ENCODE measurements at places on chromosomes 1 and 21.

GRCh38 chr1:17244821-17245740 is 3.8 kb upstream of the PADI3 start:
- no peak for DNase-seq

DNA sequence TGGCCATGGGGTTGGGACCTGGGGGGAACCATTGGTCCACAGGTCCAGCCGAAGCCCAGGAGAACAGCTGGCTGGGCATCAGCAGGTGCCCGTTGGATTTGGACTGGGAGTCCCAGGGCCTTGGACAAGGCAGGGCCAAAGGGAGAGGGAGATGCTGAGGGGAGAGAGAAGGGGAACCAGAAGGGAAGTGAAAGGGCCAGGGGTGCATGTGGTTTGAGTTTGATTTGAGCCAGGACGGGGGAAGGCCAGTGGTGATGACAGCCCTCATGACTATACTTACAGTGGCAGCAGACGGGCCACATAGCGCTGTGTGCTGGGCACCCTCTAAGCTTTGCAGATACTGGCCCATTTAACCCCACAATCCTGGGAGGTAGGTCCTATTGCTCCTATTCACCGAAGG is 18.8 kb downstream of the AGRN start:
- no peak for DNase-seq

- DNase-seq = no peak
These were observed 673 bp upstream of the DHCR24 start for GRCh38 chr1:54887665-54888071.

DNA sequence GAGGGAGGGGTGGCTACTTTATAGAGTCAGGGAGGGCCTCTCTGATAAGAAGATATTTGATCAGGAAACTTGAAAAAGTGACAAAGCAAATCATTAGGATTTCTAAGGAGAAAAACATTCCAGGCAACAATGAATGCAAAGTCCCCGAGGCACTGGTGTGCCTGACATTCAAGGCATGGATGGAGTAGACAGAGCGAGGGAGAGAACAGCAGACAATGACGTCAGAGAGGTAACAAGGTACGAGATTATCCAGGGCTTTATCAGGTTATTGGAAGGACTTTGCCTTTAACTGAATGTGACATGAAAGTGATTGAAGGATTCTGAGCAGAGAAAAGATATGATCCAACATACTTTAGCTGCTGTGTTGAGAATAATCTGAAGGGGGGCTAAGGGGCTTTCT is 72.4 kb upstream of the GNG4 start:
- DNase-seq = no peak

GRCh38 chr1:211932231-211932932 is 101.8 kb upstream of the LPGAT1 start:
- DNase-seq = no peak

- no peak for DNase-seq
These were observed 163.2 kb downstream of the CAMTA1 start for GRCh38 chr1:6948416-6948815.

GRCh38 chr21:38831526-38832467 is 26.1 kb downstream of the ETS2 start:
- DNase-seq = peak; percentile 52

- no peak for DNase-seq
These were observed 1.1 kb upstream of the DIO1 start for GRCh38 chr1:53892911-53893310.

DNA sequence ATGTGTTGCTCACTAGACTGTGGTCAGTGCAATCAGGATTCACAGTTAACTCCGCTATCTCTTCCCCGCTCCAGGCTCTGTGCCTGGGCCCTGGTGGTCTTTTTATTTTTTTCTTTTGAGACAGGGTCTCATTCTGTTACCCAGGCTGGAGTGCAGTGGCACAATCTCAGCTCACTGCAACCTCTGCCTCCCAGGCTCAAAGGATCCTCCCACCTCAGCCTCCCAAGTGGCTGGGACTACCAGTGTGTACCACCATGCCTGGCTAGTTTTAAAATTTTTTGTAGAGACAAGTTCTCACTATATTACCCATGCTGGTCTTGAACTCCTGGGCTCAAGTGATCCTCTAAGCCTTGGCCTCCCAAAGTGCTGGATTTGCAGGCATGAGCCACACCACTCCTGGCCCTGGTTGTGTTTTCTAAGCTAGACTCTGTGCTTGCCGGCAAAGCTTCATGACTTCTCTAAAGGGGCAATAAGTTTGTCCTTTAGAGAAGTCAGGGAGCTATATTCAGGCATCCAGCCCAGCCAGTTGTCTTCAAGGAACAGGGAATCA is 1.4 kb downstream of the RCSD1 start:
- DNase-seq = no peak

DNA sequence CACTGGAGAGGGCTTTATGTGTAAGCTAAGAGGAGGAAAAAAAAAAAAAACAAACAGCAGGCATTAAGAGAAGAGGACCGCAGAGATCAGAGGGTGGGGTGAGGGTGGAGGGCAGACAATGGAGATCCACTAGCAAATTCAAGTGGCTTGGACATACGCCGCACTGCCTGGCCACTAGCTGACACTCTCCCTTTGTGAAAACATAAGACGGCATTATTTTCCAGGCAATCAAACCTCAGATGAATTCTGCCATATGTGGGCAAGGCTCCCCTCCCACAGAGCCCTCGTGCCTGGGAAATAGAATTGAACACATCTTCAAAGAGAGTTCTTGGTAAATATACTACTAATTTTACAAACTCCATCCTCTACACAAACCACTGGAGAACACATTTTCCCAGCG is 53.6 kb downstream of the ERG start:
- DNase-seq = no peak

GRCh38 chr21:16156841-16157489 is 427.2 kb downstream of the USP25 start:
- DNase-seq = no peak

GRCh38 chr1:23037081-23037740 is 17.9 kb downstream of the KDM1A start:
- no peak for DNase-seq

GRCh38 chr1:94592571-94592920 is 51.0 kb upstream of the F3 start:
- no peak for DNase-seq

GRCh38 chr1:20359451-20360330 is 69.0 kb downstream of the VWA5B1 start:
- no peak for DNase-seq

- DNase-seq = peak; percentile 62
These were observed 10.6 kb downstream of the TXNIP start for GRCh38 chr1:145985502-145986439.

GRCh38 chr1:99705385-99705784 is 59.5 kb downstream of the PALMD start:
- no peak for DNase-seq

DNA sequence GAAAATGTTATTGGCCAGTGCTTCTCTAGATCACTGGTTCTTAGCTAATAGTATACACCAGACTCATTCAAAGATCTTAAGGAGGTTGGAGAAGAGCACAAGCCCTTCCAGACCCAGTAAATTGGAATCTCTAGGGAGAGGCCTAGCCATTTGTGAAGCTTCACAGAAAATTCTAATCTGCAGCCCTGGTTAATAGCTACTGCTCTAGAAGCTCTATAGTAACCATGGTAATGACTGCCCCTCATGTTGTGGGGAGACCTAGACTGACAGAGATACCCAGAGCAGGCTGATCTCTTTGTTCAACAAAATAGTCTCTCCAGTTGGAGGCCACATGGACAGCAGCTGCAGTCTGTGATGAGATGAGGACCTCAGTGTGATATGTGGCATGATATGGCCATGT is 31.7 kb downstream of the ARID1A start:
- DNase-seq = no peak

- no peak for DNase-seq
These were observed 19.3 kb upstream of the ACBD6 start for GRCh38 chr1:180521474-180522212.

DNA sequence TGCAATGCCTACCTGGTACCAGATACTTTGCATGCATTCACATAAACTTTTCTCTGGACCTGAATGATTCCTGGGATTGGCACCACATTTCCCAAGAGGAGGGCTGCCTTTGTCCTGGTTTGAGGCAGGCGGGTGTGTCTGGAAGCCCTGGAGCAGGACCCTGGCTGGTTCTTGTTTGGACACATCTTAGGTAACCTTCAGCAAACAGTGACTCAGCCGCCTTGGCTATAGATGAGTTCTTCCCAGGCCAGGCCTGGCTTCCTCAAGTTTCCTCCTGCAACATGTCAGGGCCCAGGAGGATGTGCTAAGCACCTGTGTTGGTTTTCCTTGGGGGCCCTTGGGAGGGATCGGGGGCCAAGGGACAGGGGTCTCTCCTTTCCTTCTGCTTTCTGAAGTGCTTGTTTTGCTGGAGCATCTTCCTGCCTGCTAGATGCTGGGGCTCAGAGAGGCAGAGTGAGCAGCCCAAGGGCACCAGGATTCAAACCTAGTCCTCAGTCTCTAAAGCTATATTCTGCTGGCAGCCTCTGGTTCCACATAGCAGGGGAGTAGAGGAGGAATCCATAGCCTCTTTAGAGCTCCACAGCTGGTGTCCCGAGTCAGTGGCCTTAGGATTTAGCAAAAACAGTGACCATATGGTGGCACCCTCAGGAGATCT is 38.2 kb downstream of the PAX7 start:
- no peak for DNase-seq

DNA sequence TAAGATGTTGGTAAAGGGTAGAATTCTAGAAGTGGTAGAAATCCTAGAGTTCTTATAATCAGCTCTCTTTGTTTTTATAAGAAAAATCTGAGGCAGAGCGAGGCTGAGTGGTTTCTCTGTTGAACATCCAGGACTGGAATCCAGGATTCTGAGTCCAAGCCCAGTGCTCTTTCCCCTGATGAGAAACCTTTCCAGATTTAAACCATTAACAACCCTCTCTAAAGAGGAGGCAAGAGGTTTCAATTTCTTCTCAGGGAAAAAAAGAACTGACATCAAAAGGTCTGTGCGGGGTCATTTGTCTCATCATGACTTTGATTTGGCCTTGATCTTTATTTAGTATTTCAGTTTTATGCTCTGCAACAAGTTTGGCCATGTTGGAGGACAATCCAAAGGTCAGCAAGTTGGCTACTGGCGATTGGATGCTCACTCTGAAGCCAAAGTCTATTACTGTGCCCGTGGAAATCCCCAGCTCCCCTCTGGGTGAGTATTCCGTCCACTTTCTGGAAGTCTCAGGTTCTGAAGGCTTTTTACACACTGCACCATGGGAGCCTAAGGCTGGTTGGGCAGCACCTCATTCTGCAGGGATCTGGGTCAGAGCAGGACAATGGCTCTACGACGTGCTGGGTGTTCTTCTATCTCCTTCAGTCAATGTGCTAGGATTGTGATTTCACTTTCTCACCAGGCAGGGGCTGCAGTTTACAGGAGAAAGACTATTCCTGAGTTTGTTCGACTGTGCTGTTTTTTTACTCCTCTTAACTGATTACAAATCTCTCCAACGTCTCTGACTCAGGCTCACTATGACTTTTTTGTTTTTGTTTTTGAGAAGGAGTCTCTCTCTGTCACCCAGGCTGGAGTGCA is 18.9 kb upstream of the CCT8 start:
- no peak for DNase-seq

DNA sequence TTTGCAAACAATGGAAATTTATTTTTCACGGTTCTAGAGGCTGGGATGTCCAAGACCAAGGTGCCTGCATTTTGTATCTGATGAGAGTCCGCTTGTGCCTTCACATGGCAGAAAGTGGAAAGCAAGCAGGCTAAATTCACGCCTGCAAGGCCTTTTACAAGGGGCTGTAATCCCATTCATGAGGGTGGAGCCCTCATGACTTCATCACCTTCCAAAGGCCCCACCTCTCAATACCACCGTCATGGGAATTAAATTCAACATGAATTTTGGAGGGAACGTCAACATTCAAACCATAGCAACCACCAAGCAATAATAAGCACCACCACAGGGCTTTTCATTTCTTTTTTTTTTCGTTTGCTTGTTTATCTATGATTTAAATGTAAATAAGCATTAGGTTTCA is 115.3 kb downstream of the C1orf21 start:
- no peak for DNase-seq

DNA sequence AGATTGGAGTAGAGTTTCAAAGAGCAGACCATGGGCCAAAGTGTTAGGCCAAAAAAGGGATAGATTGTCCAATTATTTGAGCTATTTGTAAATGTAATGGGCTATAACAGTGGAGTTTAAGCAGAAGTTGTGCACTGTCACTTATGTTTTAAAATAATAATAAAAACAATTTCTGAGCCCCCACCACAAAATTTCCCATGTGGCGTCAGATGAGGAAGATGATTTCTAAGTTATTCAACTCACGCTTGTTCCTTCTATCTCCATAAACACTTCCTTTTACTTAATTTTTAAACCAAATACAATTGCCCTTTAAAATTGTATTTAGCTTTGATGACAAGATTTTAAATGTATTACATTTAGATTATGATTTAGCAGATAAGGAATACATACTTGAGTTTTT is 330.0 kb downstream of the PTPRC start:
- no peak for DNase-seq

DNA sequence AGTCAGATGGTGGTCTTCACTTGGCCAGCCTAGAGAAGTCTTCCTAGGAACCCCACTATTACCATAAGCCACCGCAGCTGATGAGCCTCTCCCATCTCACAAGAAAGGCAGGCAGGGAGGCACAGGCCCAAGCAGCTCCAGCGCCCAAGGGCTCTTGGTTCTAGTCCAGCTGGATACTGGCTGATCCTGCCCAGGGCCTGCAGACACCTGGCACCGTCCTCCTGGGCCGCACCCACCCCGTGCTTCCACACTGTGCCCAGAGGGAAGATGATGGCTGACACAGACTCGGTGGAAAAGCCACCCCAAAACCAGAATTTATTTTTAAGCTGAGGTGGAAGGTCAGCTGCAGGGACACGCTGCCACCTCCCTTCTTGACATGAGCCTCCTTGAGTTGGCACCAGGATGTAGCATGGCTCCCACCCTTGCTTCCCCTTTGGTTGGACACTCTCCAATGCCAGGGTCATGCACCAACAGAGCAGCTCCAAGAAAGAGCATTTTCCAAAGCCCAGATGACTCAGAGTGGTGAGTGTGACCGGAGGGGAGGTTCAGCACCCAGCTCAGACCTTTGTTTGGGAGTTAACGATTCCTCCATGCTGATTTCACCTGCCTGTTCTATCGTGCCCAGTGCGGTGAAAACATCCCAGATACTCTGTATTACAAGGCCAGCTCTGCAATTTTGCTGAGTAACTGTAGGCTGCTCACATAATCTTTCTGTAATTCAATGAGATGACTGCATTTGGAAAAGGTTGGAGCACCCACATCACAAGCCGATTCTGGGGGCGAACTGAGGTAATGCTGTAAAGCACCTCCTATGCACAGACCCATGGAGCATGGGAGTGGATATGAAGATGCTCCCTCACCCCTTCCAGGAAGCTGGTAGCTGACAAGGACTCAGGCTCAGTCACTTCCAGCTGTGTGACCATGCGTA is 63.1 kb upstream of the SLC2A1 start:
- DNase-seq = no peak

- DNase-seq = no peak
These were observed 37.0 kb downstream of the MIA3 start for GRCh38 chr1:222654849-222655248.

Data from retinal pigment epithelial cell (primary cell).